ENCODE measurements at places on chromosomes 7 and 10.

DNA sequence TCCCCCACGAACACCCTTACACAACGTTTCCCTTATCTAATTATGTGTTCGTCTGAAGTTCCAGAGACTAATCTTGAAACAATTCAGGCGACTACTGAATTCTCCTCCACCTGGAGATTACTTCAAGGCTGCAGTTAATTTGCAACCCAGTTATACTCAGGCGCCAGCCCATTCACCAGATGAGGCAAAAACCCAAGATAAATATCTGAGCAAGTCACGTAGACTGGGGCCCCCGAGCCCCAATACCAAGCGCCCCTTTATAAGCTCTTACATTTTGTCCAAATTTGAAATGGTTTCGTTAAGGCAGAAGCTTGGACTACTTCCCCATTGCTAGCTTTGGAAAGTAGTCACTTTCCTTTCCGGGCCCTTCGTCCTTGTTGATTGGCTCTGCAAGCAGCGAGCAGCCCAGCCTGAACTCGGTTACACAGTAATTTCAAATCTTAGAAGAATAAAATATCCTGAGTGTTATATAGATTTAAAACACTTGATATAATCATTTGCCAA is 1.2 kb downstream of the TPK1 start:
- peak; percentile 71 for DNase-seq

- peak; percentile 77 for DNase-seq
Measured at GRCh38 chr7:112433289-112433688, 17.0 kb upstream of the IFRD1 start.

- no peak for DNase-seq
Measured at GRCh38 chr10:87794285-87794684, 23.7 kb downstream of the ATAD1 start.

- no peak for DNase-seq
Measured at GRCh38 chr7:140587243-140587642, 53.4 kb downstream of the DENND2A start.

- no peak for DNase-seq
Measured at GRCh38 chr10:6868036-6868725, 288.1 kb upstream of the PRKCQ start.

GRCh38 chr10:10313149-10313835 is 704.4 kb upstream of the CELF2 start:
- no peak for DNase-seq

DNA sequence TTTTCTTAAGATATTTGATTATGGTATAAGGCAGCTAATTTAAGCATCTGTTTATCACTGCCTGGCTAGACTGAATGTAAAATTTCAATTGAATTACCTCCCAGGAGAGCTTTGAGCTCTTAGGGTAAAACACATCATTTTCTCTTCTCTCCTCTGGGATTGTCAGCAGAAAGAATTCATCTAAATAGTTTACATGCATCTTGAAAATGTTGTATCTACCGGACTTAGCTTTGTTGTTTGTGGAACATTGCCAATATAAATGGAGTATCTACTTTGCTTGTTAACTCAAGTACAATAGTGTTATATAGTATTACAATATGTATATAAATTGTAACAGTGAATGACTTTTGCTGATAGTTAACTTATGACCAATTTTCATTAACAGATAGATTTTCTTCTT is 73.3 kb downstream of the TAF3 start:
- DNase-seq, result no peak

DNA sequence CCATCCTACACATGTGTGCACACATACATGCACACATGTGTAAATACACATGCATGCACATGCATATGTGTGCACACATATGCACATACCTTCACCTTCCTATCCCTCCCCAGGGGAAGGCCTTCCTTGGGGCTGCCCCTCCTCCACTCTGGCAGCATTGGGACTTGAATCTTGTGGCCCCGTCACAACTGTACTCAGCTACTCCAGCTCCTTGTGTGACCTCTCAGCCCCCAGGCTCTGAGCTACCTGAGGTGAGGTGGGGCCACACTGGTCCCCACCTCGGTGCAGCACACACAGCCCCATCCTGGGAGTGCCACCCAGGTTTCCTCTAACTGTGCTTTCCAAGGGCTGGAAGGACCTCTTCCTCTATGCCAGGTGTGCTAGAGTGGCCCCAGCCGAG is 116.0 kb downstream of the LHPP start:
- DNase-seq, result no peak

DNA sequence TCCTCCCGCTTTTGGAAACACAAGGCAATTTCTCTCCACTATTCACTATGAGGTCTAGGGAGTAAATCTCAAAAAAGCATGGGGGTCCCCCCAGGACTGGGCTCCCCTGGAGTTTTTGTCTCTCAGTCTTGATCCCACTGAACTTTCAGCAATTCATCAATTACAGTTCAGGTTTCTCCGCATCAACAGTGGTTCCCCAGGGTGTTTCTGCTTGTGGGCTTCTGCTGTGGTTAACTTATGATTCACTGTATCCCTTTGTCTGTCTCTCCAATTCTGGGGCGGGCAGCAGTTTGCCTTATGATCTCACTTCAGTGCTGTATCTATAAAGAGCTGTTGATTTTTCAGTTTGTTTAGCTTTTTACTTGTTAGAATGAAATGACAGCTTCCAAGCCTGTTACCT is 142.6 kb upstream of the CDC14C start:
- DNase-seq, result no peak

GRCh38 chr10:127580822-127581221 is 31.7 kb downstream of the NPS start:
- no peak for DNase-seq
